NCI-H524 treated with DMSO at 0.1 percent for 48 hours (cell line): ENCODE measurements at places on chromosomes 4 and X.

- DNase-seq: no peak
Measured at GRCh38 chr4:88709989-88710388, 12.4 kb upstream of the NAP1L5 start.

DNA sequence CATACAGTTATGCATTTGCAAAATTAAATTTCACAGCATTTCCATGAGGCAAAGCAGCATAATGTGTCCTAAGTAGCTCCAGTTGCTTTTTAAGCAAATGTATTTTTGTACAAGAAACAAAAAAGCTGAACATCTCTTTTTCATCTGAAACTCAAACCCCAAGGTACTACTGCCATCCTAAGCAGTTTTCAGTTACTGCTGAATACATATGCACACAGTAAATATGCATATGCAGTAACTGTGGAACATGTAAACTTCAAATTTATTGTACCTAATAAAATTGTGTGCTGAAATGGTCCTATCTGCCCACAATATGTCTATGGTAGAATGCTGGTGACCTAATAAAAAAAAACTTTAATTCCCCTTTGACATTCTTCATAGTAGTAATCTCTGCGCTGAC, 458.6 kb upstream of the INTU start:
- no peak for DNase-seq

GRCh38 chrX:25014366-25014838, 1.4 kb downstream of the ARX start:
- DNase-seq: no peak

- no peak for DNase-seq
Measured at GRCh38 chr4:98522636-98523395, 135.6 kb downstream of the TSPAN5 start.

DNA sequence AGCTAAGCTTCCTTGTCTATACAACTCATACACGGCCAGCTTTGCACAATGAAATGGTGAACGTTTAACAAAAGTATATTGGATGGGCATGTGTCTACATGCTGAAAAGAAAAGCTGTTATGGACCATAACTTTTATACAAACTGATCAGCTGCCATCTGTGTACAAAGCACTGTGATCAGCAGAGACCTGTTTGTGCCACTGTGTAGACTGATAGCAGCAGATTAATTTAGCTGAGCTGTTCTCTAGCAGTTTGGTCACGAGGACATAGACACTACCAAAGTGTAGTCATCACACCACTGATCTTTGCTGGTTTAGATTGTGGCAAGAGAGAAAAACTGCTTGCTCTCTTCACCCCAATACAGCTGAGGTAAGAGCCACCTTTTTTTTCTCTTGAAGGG, 124.5 kb downstream of the RAPGEF2 start:
- DNase-seq: no peak

DNA sequence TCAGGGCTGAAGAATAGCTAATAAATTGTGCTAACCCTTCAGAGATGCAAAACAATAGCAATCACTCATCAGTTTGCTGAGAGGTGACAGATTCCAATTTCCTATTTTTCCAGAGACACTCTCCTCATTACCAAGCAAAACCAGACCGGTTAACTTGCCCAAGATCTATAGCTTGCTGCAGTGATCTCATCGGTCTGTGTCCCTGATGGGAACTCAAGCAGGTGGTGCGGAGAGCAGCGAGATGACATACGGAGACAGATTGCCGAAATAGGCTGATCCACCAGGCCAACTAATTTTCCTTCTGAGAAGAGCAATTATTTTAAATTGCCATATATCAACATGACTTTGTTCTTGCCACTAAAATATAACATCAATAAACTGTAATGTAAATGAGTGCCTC, 10.5 kb upstream of the DCHS2 start:
- no peak for DNase-seq

GRCh38 chr4:143251779-143252178, 67.1 kb downstream of the USP38 start:
- DNase-seq: no peak
